ENCODE measurements at places on chromosomes 5 and 9.

DNA sequence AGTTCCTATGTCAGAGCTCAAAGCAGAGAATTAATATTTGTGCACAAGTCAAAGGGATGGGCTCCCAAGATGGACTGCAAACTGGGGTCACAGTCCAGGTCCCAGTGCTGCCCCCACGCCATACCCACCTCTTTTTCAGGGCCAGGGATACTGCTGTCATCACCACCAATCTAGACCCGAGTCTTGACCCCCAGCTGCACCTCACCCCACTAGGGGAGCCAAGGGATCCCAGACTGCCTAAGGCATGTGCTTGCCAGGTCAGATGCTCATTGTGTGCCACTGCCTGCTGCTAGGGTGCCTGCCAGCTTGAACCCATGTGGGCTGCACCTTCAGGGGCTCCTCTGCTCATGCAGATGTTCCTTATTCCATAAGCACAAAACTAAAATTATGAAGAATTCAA, 215.6 kb upstream of the NREP start:
- no peak for DNase-seq

DNA sequence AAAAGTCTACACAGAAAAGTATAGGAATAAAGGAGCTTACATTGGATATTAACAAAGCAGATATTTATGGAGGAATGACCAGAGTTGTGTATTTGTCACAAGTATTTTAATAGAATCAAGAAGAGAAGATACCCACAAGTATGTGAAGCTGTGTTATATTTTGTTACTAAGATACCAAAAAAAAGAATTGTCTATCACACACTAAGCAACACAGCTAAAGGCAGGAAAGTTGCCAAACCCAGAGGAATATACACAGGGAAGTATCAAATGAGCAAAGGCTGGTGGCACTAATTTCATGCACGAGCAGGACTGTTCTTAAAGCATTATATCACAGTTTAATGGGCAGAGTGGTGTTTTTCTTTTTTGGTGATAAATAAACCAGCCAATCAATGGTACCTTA, 30.9 kb upstream of the RAI14 start:
- DNase-seq, result no peak

DNA sequence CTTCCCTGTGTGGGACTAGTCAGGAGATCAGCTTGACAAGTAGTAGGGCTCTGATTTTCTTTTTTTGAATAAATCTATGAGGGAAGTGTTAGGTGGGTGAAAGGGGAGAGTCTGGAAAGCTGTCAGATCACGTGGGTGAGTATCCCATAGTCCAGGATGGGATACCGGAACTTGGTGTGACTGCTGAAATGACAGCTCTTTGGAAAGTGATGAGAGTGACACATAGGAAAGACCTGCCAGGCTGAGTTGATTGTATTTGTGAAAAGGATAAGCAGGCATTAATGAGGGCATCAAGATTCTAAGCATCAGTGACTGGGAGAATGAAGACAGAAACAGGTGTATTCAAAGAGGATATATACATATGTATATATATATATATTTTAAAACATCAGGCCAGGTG, 35.6 kb downstream of the ACTBL2 start:
- no peak for DNase-seq

DNA sequence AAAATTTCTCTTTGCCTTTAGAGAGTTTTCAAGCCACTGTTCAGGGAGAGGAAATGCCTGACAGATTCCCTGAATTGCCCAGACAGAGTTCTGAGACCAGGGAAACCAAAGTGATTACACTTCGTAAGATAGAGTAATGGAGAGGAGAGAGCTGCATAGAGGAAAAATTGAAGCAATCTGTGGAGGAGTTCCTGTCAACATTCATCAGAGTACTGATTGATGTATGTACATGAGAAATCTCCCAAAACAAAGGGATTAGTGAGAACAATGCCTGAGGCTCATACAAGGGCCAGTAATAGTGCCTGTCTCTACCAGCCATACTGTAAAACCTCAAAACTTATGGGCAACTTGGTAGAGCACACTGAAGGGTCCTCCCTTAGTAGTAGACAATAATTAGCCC, 79.0 kb upstream of the TRIM32 start:
- DNase-seq, result no peak

DNA sequence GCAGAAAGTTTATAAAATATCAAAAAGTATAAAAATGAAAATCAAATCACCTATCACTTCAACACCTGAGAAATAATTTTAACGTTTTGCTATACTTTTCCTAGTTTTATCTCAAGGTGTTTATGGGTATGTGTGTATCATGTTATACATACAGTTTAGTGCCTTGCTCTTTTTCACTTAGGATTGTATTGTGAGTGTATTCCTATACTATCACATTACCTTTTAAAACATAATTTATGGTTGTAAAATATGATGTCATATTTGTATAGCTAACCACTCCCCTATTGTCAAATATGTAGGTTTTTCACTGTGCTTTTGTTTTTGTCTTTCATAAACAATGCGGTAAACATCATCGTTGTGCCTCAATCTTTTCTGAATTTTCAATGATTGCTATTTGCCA, 479.9 kb downstream of the SPOCK1 start:
- DNase-seq, result no peak

DNA sequence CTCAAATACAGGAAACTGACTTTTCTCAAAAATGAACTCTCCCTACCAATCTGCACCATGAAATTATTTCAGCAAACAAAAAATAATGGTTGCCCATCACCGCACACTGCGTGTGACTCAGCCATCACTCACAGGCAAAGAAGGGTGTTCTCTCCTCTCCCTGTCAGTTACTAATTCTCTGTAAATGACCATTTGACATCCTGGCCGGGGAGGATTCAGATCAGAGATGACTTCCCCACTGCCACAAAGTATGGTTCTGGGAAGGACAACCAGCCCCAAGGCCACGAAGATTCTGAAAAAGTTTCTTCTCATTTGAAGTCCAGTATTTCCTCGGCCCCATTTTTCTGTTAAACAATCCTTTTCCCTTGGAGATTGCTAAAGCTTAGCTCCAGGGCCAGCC, 199.4 kb downstream of the AUH start:
- no peak for DNase-seq
